ENCODE measurements at places on chromosomes 2 and 18.

- DNase-seq, result no peak
Measured at GRCh38 chr2:73257425-73258125, 23.5 kb downstream of the CCT7 start.

DNA sequence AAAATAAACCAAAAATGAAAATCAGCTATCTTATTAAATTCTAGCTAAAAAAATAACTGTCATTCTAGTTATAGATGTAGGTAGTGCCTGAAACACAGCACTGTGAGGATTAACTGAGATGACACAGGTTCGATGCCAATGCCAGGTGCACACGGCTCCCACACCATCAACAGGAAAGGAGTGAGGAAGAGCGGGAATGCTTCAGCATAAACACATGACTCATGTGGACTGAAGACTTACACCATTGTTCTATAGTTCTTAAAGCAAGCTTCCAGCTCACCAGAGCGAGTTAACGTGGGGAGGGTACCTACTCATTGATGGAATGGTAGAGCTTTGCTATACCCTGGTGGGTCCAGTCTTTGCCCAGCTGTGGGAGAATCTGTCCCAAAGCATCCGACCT is 76.7 kb downstream of the EMILIN2 start:
- peak; percentile 86 for DNase-seq

GRCh38 chr2:168469281-168469988 is 13.4 kb downstream of the CERS6 start:
- no peak for DNase-seq

DNA sequence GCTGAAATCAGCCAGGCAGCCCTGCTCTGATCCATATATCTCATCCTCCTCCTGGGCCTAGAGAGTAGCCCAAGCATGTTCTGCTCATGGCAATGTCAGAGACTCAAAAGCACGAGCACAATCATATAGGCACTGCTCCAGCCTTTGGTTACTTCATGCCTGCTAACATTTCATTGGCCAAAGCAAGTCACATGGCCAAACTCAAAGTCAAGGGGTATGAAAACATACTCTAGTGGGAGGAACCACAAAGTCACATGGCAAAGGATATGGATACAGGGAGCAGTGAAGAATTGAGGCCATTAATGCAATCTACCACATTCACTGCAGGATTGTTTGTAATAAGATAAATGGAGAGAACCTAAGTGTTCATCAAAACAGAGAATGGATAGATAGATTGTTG is 87.8 kb upstream of the SPATS2L start:
- DNase-seq, result no peak

GRCh38 chr18:13496691-13497281 is 229.6 kb downstream of the FAM210A start:
- DNase-seq, result no peak

GRCh38 chr2:26608557-26608956 is 32.6 kb downstream of the CIB4 start:
- no peak for DNase-seq

GRCh38 chr2:156447761-156448160 is 11.6 kb downstream of the GPD2 start:
- no peak for DNase-seq

DNA sequence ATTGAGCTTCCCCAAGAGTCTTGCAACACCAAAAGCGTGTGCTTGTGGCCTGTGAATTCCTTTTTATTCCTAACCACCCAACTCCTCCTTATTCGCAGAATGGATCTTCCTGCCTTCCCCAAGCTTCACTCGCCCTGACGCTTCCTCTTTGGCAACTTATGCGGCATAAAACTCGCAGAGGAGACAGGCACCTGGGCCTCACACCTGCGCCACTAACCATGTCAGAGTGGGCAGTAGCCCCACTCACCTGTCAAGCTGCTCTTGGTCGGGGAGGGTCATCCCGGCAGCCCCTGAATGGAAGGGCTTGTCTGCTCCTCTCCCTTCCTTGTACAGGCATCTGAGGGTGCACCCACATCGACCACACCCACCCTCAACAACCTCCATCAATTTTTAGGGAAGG is 106.9 kb upstream of the GPC1 start:
- DNase-seq, result no peak

GRCh38 chr2:129673847-129674711 is 305.4 kb upstream of the RAB6C start:
- DNase-seq, result no peak

DNA sequence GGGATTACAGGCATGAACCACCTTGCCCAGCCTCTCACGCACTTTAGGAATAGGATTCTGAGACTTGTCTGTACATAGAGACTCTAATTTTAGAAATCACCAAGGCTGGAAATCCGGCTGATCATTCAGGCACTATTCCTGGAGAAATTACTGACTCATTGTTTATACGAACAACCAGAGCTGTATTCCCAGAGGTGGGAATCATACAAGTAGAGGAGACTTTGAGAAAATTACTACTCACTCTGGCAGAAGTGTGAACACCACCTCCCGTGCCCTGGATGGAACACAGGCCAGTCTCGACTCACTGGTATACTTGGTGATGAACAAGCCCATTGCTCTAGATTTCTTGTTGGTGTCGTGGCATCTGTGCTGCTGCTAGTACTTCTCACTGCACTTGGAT is 5.8 kb upstream of the ADNP2 start:
- DNase-seq, result peak; percentile 74

DNA sequence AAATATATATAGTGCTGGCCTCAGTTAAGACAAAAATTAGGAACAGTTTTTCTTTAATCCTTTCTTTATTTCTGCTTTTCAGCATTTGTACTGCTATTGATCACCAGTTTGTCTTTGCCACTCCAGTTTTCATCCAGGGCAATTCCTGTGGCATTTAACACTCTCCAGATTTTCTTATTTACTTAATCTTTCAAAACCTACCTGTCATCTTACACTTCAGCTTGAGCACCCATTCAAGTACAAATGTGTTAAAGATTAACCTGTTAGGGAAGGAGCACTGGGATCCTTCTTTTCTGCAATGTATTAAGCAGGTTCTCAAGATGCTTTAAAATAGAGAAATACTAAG is 101.8 kb upstream of the SCN1A start:
- DNase-seq, result no peak

- peak; percentile 35 for DNase-seq
Measured at GRCh38 chr2:173090276-173090877, 14.7 kb downstream of the MAP3K20 start.

- DNase-seq, result no peak
Measured at GRCh38 chr2:174802459-174802858, 38.2 kb upstream of the CHRNA1 start.

- peak; percentile 85 for DNase-seq
Measured at GRCh38 chr2:98412751-98413458, 31.8 kb upstream of the INPP4A start.

- DNase-seq, result no peak
Measured at GRCh38 chr2:45141883-45142866, 132.9 kb upstream of the SIX2 start.

DNA sequence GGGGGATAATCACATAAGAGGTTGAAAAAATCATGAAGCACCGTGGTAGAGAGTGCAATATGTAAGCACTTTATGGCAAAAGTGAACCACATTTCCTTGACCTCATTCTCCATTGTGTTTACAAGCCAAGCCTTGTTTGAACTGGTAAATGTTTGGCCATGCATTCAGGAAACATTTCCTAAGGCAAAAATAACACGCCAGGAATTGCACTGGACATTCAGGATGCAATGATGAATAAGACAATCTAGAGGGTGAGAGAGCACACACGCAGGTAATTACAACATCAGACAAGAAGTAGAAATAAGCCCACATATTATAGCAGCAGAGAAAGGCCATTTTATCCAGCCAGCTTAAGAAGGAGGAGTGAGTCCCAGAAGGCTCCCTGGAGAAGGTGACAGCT is 218.0 kb upstream of the OSR1 start:
- peak; percentile 67 for DNase-seq

GRCh38 chr2:109243526-109244303 is 114.7 kb downstream of the SH3RF3 start:
- no peak for DNase-seq

DNA sequence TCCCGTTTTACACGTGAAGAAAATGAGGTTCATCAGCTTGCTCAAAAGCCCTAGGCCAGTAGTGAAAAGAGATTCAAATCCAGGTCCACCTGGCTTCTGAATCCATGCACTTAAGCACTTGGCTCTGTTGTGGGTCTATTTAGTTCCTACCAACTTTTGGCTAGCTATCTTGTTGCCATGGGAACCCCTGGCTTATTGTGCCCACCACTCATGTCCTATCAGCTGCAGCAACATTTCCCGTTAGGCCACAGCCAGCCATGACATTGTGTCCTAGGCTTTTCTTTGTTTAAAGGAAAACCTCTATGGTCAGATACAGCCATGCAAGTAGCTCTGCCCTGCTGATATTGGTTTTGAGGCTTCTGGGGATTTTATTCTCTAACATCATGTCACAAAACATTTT is 49.8 kb downstream of the PLEK start:
- DNase-seq, result no peak

GRCh38 chr2:424306-425171 is 136.6 kb upstream of the ALKAL2 start:
- no peak for DNase-seq

- no peak for DNase-seq
Measured at GRCh38 chr2:69244882-69245281, 142.1 kb downstream of the GFPT1 start.

DNA sequence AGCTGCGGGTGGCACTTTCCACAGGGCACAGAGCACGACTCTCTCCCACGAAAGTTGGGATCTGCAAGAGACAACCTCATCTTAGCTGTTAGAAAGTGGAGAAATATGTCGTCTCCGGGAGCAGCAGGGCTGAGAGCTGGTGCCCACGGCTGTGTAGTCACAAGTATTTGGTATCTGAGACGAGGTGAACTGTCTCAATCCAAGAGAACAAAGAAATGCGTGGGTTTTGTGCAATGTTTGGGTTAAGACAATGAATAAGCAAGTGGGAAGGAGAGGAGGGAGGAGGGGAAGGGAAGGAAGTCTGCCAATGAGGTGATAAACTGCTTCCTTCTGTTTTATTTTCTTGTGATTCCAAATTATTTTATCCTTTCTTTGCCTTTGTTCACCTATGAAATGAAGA is 18.0 kb downstream of the DYTN start:
- DNase-seq, result peak; percentile 30

DNA sequence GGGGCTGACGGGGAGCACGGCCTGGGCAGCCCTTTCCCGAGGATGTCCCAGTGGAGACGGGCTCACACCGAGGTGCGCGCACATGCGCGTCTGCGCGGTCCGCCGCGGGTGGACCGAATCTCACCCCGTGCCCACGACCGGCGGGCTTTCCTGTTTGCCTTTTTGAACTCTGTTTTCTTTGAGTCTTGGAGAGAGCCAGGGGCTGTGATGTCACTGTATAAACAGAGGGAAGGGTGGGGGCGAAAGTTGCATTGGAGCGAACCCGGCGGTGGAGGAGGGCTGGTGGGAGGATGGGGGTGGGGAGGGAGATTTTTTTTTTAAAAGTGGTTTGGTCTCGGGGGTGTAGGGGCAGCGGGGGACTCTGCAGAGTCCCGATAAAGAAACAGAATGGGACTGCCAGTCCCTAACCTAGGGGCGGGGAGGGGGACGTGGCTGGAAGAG is 141.2 kb upstream of the CTAGE1 start:
- DNase-seq, result peak; percentile 79

DNA sequence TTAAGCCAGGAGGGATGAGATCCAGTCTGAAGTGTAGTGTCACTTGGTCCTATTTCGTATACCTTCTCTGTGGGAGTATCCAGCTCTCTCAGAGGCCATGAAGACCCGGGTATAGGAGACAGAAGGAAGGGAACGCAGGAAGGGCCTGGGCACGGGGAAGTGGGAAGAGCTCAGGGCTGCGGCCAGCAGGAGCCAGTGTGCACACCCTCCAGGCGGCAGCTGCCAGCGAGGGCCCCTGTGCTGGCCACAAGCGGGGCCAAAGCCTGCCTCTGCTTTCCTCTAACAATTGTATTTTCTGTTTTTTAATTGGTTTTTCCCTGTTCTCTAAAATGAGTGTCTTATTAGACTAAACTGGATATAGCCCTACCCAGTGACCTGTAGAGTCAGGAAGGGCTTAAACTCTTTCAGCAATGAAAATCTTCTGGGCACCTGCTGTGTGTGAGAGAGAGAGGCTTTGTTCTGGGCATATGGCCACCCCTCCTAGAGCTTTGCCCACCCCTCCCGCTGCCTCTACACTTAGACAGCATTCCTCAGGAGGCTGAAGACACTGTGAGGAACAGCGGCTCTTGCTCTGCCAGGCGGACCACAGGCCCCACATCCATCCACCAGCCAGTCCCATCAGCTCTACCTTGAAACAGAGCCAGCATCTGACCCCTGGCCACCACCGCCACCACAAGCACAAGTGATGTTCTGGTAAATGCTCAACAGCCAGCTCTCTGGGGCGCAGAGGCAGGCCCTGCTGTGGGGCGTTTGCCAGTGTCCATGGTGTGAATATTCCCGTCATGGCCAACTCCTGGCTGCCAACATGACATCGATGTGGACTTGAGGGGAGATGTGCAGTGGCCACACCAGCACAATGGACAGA is 9.5 kb downstream of the GPR17 start:
- DNase-seq, result no peak

GRCh38 chr2:22020091-22020742 is 896.4 kb downstream of the TDRD15 start:
- DNase-seq, result no peak
